ENCODE measurements at places on chromosomes 1 and 21.

DNA sequence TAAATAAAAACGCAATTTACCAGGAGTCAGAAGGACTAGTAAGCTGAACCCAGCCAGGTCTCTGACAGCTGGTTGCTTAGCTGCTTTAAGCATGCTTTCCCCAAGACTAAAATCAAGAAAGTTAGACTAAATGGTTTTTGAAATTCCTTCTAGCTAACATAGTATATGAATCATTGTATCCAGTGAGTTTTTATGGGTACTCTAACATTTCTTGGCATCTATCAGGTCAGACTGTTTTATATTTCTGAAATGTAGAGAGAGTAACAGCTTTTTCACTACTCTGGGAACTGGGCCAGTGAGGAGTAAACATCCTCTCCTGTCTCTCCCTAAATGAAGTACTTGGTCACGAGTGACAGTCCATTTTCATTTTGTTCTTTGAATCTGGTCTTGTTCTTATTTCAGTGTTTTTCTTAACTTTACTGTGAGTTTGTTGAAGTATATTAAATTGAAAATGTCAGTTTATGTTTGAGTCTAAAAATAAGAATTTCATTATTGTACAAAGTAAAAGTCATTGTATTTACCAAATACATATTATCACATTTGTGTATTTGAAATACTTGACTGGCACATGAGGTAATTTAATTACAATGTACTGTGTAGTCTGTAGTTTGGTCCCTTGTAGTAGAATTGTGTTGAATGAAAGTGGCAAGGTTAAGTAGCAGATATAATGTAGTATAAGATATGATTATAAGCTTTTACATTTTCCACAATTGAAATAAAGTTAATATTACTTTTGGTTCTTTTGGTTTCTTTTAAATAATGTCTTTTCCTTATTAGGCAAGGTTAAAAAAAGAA lies 47.6 kb downstream of the PKN2 start:
- DNase-seq: peak; percentile 95

- no peak for DNase-seq
These were observed 704 bp downstream of the ALG6 start for GRCh38 chr1:63368131-63368530.

DNA sequence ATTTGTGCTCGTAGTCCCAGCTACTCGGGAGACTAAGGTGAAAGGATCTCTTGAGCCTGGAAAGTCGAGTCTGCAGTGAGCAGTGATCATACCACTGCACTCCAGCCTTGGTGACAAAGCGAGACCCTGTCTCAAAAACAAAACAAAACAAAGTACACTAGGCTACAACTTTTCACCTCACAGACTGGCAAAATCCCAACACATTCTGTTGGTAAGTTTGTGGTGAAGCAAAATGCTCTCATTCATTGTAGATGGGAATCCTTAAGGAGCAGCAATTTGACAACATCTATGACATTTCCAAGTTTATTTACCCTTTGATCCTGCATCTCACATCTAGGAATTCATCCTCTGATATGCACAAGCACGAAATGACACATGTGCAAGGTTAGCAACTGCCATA lies 20.2 kb upstream of the SLC1A7 start:
- no peak for DNase-seq

DNA sequence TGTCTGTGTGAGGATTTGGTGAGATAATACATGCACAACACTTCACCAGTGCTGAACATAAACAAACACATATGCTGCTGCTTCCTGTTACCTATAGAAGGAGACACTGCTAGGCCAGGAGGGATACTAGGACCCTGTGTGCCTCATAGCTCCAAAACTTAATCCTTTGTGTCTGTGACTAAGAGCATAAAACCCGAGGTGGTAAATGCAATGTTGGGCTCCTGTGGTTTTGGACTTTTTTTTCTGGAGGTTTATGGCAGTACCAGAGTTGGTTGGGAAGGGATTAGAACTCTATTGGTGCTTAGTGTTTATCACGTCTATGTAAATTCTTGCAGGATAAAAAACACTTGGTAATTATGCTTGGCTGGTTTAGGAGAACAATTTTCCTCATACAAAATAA lies 122.9 kb downstream of the NUF2 start:
- DNase-seq: no peak

DNA sequence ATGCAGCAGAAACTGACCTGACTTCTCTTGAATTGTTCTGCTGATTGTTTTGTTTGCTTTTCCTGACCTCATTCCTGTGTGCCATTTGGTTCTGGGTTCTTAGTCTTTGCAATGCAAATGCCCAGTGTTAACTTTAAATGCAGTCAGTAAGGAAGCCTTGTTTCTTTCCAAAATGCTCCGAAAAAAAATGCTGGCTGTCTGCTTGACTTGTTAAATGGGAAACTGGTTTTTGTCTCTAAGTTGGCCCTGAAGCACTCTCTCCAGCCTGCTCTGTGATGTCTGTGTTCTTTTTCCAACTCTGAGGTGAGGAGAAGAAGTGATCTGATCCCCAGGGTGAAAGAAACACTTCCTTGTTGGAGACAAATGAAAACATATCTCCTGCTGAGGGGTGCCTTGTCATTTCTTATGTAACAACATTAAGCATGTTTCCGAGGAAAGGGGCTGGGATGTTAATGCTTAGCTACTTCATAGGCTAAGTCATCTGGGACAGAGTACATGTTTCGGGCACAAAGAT lies 256.3 kb upstream of the ADGRL4 start:
- no peak for DNase-seq

- no peak for DNase-seq
These were observed 35.2 kb downstream of the CFAP57 start for GRCh38 chr1:43207229-43207853.

DNA sequence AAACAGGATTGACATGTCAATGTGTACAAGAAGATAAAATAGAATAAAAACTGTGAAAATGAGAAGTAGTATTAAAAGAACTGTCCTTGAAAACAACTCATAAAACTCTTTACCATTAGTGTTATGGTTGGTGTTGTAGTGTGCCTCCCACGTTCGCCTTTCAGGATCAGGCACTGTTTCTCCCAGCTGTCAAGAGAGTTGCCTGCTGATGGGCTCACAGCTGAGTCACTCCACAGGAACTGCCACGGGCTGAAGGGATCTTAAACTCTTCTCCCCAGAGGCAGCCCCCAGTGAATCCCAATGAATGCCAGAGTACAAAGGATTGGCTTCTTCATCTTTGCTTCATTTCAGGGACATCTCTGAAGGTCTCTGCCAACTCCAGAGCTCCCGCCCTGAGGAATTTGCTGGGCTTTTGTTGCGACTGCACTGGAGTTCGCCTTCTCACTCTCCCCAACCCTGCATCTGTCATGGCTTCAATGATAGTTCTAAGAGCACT lies 119.6 kb downstream of the ADGRL2 start:
- peak; percentile 80 for DNase-seq

GRCh38 chr1:58704616-58705021 lies 4.8 kb upstream of the MYSM1 start:
- DNase-seq: no peak

DNA sequence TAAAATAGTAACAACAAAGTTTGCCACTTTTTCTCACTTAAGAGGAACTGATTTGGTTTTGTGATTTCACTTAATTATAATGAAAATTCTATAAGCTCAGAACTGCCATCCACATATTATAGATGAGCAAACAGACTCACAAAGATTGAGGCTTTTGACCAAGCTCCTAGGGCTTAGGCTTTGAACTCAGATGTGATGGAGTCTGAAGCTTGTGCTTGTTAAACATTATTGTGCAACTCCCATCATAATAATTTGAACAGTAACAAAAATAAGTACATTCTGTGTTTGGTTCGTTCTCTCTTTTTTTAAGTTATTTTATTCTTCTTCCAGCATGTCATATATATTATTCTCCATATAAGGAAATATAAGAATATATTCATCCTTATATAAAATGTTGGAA lies 403.4 kb downstream of the PTPRC start:
- no peak for DNase-seq

DNA sequence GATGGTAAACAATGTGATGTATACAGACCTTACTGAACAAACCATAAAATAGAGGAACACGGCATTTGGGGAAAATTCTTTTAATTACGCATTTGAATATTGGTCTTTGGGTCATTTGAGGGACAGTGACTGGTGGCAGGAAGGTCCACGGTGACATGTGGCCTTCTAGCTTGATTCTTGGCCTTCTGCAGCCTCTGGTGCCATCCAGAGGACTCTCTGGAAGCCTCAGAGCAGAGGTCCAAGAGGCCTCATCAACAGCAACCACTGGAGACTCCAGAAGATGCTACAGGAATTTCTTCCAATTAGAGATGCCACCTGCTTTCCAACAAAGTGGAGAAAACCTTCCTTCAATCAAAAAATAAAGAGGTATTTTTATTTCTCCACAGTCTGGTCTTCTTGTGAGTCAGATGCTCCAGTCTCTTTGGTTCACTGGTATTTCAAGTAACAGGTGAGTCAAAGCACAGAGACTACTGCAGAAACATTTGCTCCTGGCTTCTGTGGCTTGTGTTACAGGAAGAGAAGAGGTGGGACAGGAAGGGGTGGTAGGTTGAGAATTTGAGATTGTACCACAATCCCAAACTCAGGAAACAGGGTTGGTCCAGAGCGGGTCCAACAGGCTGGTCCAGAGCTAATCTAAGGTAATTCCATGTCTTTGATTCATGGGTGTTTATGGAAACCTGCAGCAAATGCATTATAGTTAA lies 2.7 kb upstream of the F5 start:
- DNase-seq: no peak

- DNase-seq: peak; percentile 69
These were observed 16.6 kb downstream of the RHBG start for GRCh38 chr1:156385534-156386031.

DNA sequence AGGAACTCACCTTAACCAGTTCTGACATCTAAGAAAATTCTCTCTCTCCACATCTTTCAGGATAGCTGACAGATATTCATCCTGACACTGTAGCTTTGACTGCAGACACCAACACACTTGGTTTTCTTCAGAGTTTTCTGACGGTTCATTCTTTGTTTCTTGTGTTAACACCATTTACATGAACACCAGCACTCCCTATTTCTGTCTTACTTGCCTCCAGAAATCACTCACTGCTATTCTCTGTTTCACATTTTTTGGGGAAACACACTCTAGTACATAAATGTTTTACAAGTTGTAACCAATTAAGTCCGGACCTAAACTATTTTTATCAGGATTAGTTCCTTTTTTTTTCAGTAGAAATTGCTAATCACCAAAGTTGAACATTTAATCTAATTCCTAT lies 15.4 kb downstream of the FLVCR1 start:
- no peak for DNase-seq
